Airway epithelial cell (primary cell): ENCODE measurements at places on chromosomes 16 and 17. TPM values are rescaled to one million over a fixed set of nuclear protein-coding genes. Genes with fewer than 3 reads are reported as not detected.

Gene OR4D1
- not detected in 2 replicates for total RNA-seq

Gene PERCC1
- total RNA-seq = not detected in 2 replicates

Gene PIGL
- total RNA-seq = 19.5 and 28.0 TPM in 2 replicates

Gene SYNGR3
- 2.1 and 5.4 TPM in 2 replicates for total RNA-seq

Gene TUBG2
- total RNA-seq = 8.5 and 9.0 TPM in 2 replicates

Gene ZPBP2
- 0.05 TPM in 1 of 2 replicates, not detected in the other for total RNA-seq

Gene SEPTIN1
- not detected in 2 replicates for total RNA-seq

Gene ITPRIPL2
- 19.8 and 20.0 TPM in 2 replicates for total RNA-seq

Gene HASPIN
- 6.1 and 7.6 TPM in 2 replicates for total RNA-seq

Gene TEX14
- not detected in 2 replicates for total RNA-seq

Gene TBC1D3
- total RNA-seq = not detected in 2 replicates

Gene CDRT15
- total RNA-seq = not detected in 2 replicates

Gene CIITA
- 0.07 and 1.3 TPM in 2 replicates for total RNA-seq

Gene SPNS2
- 1.6 and 3.4 TPM in 2 replicates for total RNA-seq

Gene ZSCAN10
- total RNA-seq = not detected in 2 replicates

Gene FAM20A
- total RNA-seq = not detected in 2 replicates

Gene IL4R
- total RNA-seq = 95.1 and 96.6 TPM in 2 replicates

Gene PIPOX
- 1.1 TPM in 1 of 2 replicates, not detected in the other for total RNA-seq

Gene RNF43
- total RNA-seq = 6.4 and 7.5 TPM in 2 replicates

Gene NPIPA2
- total RNA-seq = not detected in 2 replicates

Gene RNF112
- total RNA-seq = not detected in 2 replicates

Gene FOXJ1
- not detected in 2 replicates for total RNA-seq

Gene CDT1
- 55.9 and 56.5 TPM in 2 replicates for total RNA-seq

Gene HBQ1
- 3.7 and 7.9 TPM in 2 replicates for total RNA-seq

Gene OTOA
- total RNA-seq = not detected in 2 replicates

Gene CCL8
- not detected in 2 replicates for total RNA-seq

Gene TSPAN10
- 0.63 and 0.74 TPM in 2 replicates for total RNA-seq

Gene RRAD
- 73.8 and 96.6 TPM in 2 replicates for total RNA-seq

Gene SOST
- not detected in 2 replicates for total RNA-seq

Gene CCL2
- total RNA-seq = 0.23 TPM in 1 of 2 replicates, not detected in the other

Gene OR3A3
- total RNA-seq = not detected in 2 replicates

Gene ZC3H7A
- total RNA-seq = 24.1 and 28.4 TPM in 2 replicates

Gene NHLRC4
- total RNA-seq = 0.28 TPM in 1 of 2 replicates, not detected in the other

Gene CHCT1
- not detected in 2 replicates for total RNA-seq

Gene JMJD8
- total RNA-seq = 41.0 and 56.5 TPM in 2 replicates

Gene MAPT
- 0.14 and 0.51 TPM in 2 replicates for total RNA-seq

Gene TMEM92
- 5.6 and 7.5 TPM in 2 replicates for total RNA-seq

Gene AP2B1
- 81.5 and 117 TPM in 2 replicates for total RNA-seq

Gene MYH2
- not detected in 2 replicates for total RNA-seq

Gene AGRP
- total RNA-seq = not detected in 2 replicates

Gene PRSS8
- 80.0 and 81.1 TPM in 2 replicates for total RNA-seq

Gene CHST5
- total RNA-seq = not detected in 2 replicates

Gene KCTD11
- total RNA-seq = 48.4 and 61.1 TPM in 2 replicates

Gene CCL7
- total RNA-seq = not detected in 2 replicates

Gene KCNH6
- not detected in 2 replicates for total RNA-seq

Gene XYLT2
- total RNA-seq = 43.9 and 59.2 TPM in 2 replicates

Gene AATK
- 0.28 TPM in 2 replicates for total RNA-seq

Gene RAC3
- 53.3 and 75.5 TPM in 2 replicates for total RNA-seq

Gene CD300C
- total RNA-seq = not detected in 2 replicates

Gene DPEP2
- total RNA-seq = not detected in 2 replicates

Gene ADGRG1
- total RNA-seq = 66.5 and 85.0 TPM in 2 replicates

Gene CD300LD
- not detected in 2 replicates for total RNA-seq

Gene TNFRSF17
- not detected in 2 replicates for total RNA-seq

Gene SLX1A
- total RNA-seq = 38.1 and 64.8 TPM in 2 replicates

Gene VPS9D1
- total RNA-seq = 4.1 and 6.0 TPM in 2 replicates

Gene KRTAP4-5
- total RNA-seq = not detected in 2 replicates

Gene TNP2
- total RNA-seq = not detected in 2 replicates

Gene TGFB1I1
- total RNA-seq = 13.1 and 16.9 TPM in 2 replicates
